ENCODE measurements at places on chromosomes 11 and 22.

- no peak for DNase-seq
Measured at GRCh38 chr11:128599729-128600128, 12.4 kb upstream of the ETS1 start.

GRCh38 chr22:49094151-49094550 is 733.5 kb downstream of the BRD1 start:
- no peak for DNase-seq

GRCh38 chr11:114295676-114296604 is at the start of gene NNMT:
Gene NNMT, plus strand, starts transcription at chr11:114296399. Its CDS starts 158 bp downstream, at chr11:114296557.
- DNase-seq: no peak

GRCh38 chr11:14886513-14886912 is 5.5 kb downstream of the CYP2R1 start:
- DNase-seq: no peak

- DNase-seq: no peak
Measured at GRCh38 chr11:64642871-64643255, 51.8 kb downstream of the SLC22A12 start.

GRCh38 chr11:130513132-130513531 is 64.7 kb downstream of the ADAMTS15 start:
- no peak for DNase-seq

- no peak for DNase-seq
Measured at GRCh38 chr11:77789061-77789730, 31.3 kb downstream of the RSF1 start.

- DNase-seq: peak; percentile 59
Measured at GRCh38 chr11:124920870-124921609, 2.0 kb downstream of the HEPN1 start.

DNA sequence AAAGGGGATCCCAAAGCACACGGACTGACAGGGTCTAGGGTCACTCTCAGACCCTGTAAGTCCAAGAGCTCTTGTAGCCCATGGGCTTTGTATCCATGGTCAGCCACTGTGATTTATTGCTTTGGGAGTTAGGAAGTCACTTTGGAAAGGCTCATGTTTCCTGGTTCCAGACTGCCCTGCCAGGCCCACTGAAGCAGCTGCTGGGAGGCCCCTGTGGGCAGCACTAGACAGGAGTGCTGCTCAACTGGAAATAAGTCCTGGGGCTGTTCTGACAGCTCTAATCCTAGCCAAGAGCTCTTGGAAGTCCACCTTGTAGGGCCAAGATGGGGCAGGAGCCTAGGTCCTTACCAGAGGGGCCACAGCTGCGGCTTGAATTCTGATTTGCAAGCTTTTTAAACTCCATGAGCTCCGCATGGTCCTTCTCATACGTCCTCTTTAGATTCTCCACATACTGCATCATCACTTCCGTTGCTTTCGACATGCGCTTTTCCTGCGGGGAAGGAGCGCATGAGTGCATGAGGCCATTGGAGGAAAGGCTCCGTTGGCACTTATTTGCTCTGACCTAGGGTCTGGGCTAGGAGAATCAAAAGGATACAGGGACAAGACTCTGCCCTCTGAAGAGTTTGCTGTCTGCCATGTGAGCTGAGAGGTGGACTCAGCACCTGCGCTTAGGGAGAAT is 32.2 kb upstream of the LYVE1 start:
- DNase-seq: no peak

GRCh38 chr11:69551963-69552362 is 70.5 kb downstream of the LINC01488 start:
- no peak for DNase-seq

GRCh38 chr11:100908746-100909145 is 220.9 kb downstream of the PGR start:
- no peak for DNase-seq

- no peak for DNase-seq
Measured at GRCh38 chr22:42142771-42143461, 12.3 kb upstream of the CYP2D6 start.

- no peak for DNase-seq
Measured at GRCh38 chr22:31680861-31681341, 18.9 kb upstream of the PISD start.

DNA sequence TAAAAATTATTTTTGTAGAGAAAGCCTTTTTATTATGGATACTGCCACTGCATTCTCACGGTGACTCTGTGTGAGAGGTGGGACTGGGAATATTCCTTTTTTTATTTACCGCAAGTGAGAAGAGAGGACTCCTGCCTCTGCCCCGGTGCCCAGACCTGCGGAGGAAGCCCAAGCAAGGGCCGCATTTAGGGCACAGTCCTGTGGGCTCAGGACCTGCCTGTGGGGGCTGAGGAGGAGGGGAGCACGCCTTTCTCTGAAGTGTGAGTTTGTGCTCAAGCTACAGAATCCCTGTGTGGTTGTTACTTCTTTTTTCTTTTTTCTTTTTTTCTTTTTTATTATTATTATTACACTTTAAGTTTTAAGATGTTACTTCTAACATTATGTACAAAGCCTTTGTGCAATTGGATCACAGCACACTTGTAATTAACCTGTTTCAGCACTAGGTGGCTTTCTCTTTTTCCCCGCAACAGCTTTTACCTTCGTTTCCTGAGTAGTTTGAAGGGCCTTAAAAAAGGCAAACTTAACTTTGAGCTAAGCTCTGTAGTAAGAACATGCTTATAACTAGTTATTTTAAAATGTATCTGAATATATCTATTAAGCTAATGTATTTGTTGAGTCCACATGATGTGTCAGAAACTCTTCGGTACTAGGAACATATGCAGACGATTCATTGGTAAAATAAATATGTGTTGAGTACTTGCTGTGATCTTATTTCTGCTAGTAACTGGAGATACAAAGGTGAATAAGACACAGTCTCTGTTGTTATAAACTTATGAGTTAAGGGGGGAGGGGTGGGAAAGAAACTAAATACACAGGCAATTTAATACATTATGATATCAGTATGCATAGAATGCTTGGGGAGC is 18.3 kb downstream of the AMOTL1 start:
- DNase-seq: no peak

GRCh38 chr22:50269573-50269969 is 609 bp downstream of the MAPK11 start:
- DNase-seq: no peak

DNA sequence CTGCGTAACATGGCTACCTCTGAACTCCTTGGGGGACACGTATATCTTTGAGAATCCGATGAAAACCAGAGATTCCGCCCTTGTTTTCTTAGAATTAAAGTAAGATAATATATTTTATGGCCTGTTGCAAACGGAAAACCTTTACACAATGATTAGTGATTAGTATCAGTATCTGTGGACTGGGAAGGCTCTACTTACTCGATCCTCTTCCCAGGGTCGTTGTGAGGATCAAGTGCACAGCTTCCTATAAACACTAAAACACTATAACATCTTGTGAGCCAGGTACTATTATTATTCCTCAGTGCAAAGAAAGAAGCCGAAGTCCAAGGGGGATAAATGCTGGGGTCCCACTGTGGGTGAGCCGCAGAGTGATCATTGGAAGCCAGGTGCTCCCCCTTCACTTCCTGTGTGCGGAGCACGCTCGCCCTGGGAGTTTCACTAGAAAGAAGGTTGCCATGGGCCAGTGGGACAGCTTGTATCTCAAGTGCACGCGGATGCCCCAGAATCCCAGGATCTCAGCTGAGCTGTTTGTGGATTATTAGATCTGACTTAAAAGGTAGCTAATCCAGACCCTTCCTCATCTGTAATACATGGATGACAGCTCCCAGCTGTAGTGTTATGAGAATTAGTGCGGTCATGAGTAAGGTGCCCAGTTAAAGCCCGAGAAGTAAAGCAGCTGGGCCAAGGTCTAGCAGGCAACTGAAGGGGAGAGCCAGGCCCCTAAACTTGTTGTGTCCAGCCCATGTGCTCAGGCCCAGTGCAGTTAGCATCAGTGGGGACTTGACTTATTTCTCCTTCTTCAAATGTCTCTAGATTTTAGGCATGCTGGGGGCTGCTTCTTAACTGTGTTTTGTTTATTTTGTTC is 839 bp downstream of the CBY1 start:
- peak; percentile 14 for DNase-seq

- no peak for DNase-seq
Measured at GRCh38 chr22:23787600-23787896, 782 bp downstream of the SMARCB1 start.

DNA sequence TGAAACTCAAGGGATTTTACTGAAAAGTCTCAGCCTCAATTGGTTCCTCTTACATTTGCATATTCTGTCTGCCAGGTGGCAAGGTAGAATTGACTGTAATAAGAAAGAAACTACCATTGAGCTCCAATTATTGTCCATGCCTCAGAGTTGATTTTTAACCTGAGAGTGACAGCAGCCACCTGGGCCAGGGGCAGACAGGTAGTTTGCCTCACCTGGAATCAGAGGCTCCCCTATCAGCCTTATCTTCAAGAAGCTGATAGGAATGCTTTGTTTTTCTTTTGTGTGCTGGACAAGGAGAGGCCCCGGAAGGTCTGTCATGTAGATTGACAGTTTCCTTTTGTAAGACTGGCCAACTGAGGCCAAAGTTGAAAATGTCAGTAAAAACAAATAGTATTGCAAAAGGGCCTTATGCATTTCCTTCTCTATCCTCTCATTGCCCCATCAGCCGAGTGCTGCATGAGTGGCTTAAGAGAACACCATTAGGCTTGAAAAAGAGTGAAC is 34.1 kb downstream of the CD44 start:
- no peak for DNase-seq

Data from activated T-helper 1 cell treated with Interleukin-2 at 50 U/mL for 16 hours (primary cell).